ENCODE measurements at places on chromosomes 11 and 22.

GRCh38 chr11:68551223-68551622, 90.7 kb downstream of the PPP6R3 start:
- no peak for DNase-seq

GRCh38 chr11:60910281-60910687, 3.7 kb upstream of the TMEM109 start:
- DNase-seq, result no peak

- no peak for DNase-seq
Measured at GRCh38 chr11:20501252-20501651, 98.2 kb upstream of the SLC6A5 start.

DNA sequence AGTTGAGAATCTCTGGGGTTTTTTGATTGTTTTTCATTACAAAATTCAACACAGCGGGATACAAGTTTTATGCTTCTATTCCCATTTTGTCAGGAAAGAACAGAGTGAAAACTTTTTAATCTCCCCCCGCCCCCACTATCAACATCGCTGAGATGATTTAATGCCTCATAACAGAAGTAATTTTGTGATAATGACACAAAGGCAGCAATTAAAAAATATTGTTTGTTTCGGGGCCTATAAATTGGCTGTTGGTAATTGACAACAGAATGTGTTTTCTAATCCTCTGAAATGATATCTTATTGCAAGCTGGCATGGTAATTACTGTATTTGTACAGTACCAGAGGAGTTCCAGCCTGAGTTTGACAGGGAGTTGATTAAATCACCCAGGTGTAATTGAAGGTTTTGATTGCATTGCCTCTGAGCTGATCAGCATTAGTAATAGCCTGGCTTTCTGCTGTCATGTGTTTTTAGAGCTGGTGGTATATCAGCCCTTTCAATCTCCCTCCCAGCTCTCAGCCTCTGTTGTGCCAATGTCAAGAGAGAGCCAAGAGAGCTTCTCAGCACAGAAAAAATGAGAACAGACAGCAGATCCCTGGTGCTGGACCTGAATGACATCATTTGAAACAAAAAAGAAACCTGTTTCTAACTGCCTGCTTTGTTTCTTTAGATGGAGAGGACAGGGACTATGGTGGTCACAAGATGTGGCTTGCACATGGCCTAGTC, 265.1 kb downstream of the FAM76B start:
- no peak for DNase-seq

GRCh38 chr11:3867209-3868091, 12.0 kb downstream of the STIM1 start:
- DNase-seq, result peak; percentile 80

- peak; percentile 82 for DNase-seq
Measured at GRCh38 chr11:64996710-64997380, at the start of gene BATF2. TSS of gene BATF2 (minus strand) at chr11:64996971. CDS start at chr11:64996914, 57 bp downstream.

- peak; percentile 74 for DNase-seq
Measured at GRCh38 chr22:22720201-22720723, 75.8 kb downstream of the GGTLC2 start.

DNA sequence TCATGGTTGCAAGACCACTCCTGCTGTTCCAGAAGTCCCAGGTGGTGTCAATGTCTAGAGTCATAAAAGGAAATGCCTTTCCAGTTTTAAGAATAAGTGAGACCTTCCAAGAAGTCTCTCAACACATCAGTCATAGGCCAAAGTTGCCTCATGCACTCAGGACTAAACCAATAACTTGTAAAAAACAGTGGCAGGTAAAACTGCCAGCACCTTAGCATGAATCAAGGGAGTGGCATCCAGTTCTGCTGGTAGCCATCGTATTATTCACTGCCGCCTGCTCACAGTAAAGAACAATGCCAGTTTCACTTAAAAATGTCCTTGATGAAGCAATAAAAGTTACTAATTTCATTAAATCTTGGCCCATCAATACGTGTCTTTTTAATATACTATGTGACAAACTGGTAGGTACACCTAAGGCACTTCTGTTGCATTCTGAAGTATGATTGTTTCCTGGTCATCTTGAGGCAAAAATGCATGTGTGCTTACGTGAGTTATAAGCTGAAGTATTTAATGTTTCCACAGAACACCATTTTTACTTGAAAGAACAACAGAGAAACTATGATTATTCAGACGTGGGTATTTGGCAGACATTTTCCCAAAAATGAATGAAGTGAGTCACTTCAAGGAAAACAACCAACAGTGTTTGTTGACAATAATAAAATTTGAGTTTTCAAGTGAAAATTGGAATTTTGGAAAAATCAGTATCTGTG, 125.2 kb upstream of the SNX19 start:
- no peak for DNase-seq

- DNase-seq, result peak; percentile 77
Measured at GRCh38 chr11:76680518-76681425, 10.2 kb upstream of the LRRC32 start.

DNA sequence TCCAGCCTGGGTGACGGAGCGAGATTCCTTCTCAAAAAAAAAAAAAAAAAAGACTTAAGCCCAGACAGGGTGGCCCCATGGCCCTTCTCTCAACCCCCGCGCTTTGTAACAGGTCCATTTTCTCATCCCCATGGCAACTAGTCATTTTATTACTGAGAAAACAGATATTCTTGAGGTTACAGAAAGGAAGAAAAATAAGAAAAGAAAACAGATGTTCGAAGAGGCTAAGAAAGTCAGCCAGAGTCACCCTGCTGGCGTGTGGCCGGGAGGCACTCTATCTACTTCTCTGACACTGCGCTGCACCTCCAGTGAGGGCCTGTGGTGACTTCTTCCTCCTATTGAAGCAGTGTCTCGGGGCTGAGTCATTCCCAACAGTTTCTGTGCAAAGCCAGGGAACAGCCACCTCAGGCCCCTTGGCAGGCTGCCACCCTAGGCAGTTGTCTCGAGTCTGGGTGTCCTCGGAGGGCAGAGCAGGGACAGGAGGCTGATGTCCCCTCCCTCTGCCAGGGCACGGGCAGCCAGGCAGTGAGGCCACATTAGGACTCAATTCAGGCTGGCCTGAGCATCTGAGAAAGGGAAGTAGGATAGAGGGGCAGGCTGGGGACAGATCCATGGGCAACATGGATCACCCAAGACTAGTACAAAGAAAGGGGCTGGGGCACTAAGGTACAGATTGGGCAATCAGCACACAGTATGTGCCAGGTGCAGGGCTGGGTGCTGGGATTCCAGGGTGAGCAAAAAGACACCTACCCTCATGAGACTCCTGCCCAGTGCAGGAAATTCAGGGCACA, 16.4 kb upstream of the SYVN1 start:
- peak; percentile 71 for DNase-seq

GRCh38 chr11:76419896-76420295, 24.9 kb upstream of the EMSY start:
- DNase-seq, result no peak

DNA sequence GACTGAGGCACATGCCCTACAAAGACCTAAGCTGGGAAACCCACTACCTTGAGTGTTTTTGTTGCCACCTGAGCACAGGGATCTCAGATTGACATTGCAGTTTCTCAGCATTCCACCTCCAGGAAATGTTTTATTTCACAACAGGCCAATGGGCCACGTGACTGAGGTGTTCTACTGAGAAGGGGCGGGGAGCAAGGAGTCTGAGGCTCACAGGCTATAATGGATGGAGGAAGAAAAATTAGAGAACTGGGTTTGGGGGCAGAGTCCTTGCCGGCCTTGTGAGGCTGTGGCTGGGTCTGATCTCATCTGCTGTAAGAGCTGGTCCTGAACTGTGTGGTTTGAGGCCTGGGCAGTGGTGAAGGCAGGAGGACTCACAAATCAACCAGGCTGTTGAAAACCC, 40.7 kb downstream of the ZNF202 start:
- no peak for DNase-seq

DNA sequence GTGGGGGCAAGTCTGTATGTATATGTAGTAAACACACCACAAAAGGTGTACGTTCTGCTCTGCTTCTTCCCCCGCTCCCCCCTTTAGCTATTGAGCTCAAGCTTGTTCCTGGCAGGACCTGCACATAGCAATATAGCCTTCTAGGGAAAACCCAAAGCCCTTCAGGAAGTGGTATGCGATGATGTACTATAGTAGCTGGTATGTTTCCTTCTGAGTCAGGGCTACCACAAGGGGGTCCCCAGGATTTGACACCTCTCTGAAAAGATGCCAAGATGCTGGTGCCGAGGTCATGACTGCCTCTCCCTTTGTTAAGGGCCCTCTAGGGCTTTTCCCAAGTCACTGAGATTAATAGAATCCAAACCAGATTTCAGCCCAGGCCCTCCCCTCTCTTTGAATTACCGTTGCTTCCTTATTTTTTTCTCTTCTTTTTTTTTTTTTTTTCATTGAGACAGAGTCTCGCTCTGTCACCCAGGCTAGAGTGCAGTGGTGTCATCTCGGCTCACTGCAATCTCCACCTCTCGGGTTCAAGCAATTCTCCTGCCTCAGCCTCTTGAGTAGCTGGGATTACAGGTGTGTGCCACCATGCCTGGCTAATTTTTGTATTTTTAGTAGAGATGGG, 268.4 kb downstream of the ETS1 start:
- no peak for DNase-seq

DNA sequence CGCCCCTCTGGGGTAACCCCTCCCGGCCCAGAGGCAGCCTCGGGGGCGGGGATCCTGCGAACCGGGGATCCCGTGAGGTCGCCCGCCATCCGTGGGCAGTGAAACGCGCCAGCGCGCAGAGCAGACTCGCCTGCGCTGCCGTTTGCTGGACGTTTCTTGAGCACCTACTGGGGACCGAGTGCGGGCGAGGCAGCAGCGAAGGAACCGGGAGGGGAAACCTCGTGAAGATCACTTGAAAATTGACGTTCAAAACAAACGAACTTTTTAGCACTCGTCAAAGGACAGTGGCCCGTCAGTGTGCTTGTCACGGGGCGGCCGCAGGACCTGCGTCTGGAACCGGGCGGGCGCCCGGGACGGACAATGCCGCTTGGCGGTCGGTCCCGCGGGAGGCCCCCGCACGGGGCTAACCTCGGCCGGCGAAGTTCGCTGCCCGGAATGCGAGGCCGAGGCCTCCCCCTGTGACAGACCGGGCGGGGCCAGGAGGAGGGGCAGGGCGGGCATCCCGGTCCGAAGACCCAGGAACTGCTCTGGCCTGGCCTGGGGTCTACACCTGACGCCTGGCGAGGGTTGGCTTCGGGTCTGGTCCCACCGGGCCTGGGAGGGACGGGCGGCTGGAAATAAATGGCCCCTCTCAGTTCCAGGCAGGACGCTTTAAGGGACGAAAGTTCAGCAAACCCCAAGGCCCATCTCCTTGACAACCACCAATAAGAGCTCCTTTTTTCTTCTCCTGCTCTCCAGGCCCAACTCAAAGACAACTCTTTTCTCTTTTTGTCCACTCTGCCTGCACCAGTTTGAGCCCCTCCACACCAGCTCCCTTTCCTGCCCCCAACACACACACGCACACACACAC, 723 bp upstream of the SCUBE1 start:
- DNase-seq, result no peak

DNA sequence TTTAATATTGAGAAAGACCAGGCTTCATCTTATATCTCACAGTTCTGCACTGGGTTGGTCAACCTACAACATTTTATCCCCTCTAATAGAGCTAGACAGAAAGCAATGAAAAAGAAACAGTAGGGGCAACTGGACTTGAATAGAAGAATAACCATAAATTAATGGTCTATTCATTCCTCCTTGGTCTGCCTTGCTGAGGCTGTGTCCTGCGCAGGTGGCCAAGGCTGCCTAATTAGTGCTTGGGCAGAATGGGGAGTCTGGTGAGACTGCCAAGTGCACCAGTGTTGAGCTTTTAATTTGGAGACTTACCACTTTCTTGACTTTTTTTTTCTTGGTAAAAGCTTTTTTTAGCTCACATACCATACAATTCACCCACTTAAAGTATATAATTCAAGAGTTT, 35.0 kb upstream of the SPON1 start:
- DNase-seq, result no peak

GRCh38 chr11:31818425-31818755, 7.3 kb upstream of the PAX6 start:
- DNase-seq, result no peak

DNA sequence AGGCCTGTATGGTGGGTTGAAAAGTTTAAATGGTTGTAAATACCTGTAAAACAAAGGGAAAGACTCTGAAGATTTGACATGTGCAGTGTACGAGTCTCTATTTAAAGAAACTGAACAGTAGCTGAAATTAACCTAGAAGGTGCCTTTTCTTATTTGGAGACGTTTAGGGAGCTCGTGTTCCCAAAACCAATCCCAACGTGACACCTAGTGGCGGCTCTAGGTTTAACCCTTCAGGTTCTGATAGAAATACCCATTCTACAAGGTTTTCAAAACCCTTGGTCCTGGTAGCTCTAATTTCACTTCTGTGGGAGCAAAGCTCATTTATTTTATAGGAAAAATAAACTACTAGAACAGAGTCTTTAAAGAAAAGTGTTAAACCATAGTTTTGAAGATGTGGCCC, 258.3 kb downstream of the LRRC4C start:
- peak; percentile 10 for DNase-seq

GRCh38 chr11:93613231-93613831, 48.2 kb upstream of the CEP295 start:
- no peak for DNase-seq

DNA sequence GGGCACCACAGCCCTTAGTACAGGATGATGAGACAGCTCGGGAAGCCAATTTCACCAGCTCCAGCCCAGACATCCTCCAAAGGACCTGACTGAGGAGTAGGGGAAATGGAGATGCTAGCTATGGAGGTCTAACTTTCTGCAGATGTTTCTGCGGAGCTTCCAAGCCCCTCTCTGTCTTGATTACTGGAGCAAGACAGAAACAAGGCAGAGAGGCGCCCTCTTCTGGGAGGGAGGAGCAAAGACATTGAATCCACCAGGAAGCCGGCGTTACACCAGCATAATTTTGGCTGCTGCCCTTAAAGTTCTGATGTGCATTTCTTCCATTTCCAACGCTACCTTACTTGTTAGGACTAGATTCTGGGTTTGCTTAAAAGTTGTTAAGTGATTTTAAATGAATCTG, 107.3 kb upstream of the HSD17B12 start:
- peak; percentile 29 for DNase-seq

DNA sequence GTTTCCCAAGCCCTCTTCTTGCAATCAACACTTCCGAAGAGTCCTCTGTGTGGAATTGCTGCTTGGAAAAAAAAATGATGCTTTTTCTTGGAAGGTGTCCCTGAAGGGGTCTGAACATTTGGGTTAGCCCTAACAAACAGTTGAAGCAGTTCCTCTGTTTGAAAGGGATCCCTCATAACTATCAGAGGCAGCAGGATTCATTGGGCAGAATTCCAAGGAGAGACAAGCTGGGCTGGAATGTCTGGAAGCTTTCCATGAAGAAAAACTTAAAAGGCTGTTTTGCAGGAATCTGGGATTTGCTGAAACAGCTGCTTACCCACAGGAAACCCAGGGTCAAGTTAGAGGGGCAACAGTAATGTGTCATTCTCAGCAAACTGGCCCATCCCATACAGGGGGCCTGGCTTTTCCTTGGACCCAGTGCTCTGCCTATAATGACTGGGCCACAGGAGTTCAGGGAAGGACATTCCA, 3.1 kb downstream of the CSNK2A3 start:
- peak; percentile 81 for DNase-seq

DNA sequence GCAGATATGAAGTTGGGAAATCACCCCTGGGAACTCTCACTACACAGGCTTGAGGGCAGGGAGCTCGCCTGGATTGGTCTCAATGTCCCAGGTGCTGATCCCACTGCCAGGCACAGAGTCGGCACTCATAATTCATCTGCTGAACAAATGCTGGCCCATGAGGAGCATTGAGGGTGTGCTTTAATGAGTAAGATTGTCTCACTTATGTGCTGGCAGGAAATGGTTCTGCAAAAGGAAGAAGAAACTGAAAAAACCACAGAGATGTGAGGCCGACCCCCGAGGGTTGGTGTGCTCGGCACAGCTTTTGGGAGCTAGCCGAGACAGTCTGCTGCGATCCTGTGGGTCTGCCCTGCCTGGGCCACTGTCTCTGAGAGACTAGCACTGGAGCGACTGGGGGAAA, 9.4 kb downstream of the PLAAT2 start:
- no peak for DNase-seq

- DNase-seq, result peak; percentile 91
Measured at GRCh38 chr11:36186340-36187175, 102.7 kb downstream of the COMMD9 start.
